Left lobe of liver (tissue), 2 donors: ENCODE measurements at places on chromosomes 1 and 21. TPM values are rescaled to one million over a fixed set of nuclear protein-coding genes. Genes with fewer than 3 reads are reported as not detected.

- peak; percentile 66 for DNase-seq
Measured at GRCh38 chr1:15046487-15047165, 106.9 kb upstream of the TMEM51 start.

GRCh38 chr1:153957744-153958110, 685 bp downstream of the CRTC2 start:
- DNase-seq: no peak

- no peak for DNase-seq
Measured at GRCh38 chr1:153793973-153794615, 18.9 kb downstream of the SLC27A3 start.

GRCh38 chr1:248776991-248777390, 21.4 kb upstream of the LYPD8 start:
- DNase-seq: no peak

- no peak for DNase-seq
Measured at GRCh38 chr1:83697961-83698360, 301.0 kb downstream of the TTLL7 start.

DNA sequence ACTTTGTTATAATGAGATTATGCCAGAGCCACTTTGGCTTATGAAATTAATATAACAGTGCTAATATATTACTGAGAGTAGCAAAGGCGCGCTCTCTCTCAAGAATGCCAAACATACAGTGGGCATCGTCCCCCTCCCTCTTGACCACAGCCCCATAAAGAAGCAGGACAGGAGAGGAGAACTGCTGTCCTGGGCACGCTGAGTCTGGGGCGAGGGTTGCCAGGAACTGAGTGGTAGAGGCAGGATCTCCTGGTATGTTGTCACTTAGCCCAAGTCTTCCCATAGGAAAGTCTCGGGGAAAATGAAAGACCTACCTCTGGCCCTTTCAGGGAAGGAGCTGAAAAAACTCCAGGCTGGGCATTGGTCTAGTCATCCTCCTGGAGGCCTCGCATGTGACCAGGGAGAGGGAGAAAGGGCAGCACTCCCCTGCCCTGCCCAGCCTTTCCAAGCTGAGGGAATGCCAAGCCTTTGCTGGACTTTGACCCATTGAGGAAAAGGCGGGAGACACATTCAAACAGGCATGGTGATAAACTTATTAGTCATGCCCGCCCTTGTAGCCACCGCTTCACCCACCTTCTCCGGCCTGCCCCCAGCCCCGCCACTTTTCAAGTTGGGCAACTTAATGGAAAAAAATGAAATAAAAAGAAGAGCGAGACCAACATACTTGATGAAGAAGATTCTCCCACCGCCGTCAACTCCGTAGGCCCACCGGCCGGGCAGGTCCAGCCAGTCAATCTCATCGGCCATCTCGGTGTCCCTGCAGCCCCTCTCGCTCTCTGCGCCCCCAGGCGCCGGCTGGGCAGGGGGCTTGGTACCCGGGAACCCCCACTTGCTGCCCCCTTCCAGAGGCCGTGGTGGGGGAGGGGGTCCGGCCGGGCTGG, 17.4 kb upstream of the PLEKHA6 start:
- DNase-seq: peak; percentile 92

DNA sequence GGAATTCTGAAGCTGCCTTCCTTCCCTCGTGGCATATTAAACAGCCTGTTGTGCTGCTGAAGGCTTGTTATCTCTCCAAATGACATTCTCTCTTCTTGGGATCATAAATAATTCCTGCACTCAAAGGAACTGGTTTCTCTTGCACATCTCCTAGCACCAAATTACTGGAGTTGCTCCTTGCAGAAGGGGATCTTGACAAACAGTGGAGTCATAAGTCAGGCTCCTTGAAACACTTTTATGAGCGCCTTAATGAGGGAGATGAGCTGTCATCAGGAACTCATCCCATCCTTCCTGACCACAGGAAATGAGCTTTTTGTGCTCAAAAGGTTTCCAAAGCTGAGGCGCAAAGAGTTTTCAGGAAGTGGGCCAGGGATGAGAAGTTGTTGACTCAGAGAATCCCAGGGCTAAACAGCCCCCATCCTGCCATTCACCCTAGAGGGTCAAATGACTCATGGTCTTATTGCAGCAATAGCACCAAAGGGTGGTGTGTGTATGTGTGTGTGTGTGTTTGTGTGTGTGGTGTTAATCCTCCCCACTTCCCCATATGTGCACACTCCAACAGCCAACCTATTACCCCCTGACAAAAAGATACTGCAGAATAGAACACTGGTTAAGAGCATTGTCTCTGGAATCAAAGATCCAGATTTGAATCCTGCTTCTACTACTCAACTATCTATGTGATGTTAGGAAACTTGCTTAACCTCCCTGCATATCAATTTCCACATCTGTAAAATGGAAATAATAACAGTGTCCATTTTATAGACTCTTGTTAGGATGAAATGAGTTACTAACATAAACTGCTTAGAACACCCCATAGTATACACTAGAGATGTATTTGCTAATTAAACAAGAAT, 2.8 kb upstream of the PHC2 start:
- no peak for DNase-seq

- no peak for DNase-seq
Measured at GRCh38 chr21:33712022-33712803, 69.9 kb downstream of the ITSN1 start.

DNA sequence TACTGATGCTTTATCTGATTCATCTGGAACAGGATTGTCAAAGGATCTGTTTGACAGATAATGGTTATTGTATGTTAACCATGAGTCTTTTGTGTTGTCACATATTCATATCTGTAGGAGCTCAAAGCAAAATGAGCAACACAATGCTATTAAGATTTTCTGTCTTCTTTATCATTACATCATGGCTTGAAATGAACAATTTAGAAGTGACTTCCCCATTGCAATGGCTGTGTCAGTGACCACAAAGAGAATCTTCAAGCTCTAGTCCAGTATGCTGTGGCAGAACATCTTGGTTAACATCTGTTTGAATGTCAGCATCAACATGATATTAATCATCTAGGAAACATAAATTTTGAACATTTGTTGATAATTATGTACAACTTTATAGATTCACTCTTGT, 1148.5 kb downstream of the PLA2G4A start:
- no peak for DNase-seq

DNA sequence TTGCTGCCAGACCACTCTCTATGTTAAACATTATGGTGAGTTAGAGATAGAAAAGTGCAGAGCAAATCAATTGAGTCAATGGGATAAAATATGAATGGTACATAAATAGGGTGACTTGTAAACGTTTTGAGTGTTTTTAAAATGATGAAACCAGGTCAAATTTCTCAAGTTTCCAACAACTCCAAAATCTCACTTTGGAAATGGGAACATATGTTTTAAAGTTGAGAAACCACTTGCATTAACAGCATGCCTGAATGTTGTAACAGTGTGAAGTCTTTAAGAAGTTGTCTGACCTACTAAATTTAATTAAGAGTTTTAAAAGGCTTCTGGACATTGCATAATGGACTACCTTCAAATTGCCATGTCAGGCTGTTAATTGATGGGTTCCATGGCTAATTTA, 33.6 kb upstream of the RAVER2 start:
- no peak for DNase-seq

DNA sequence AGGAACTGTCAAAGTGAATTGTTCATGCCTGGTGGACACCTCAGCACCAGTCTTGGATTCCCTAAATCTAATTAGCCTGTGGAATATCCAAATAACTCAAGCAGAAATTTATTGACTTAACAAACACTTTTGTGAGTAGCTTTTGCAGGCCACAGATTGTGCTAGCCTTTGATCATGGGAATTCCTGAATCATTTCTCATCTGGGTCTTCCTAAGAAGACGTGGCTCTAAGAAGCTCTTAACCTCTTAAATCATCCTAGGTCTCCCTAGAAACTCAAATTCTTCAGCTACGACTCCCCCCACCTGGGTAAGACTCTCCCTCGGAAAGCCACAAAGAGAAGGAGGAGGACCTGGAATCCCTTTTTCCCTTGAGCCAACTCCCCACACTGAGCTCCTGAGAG, 53.8 kb upstream of the PSEN2 start:
- no peak for DNase-seq

DNA sequence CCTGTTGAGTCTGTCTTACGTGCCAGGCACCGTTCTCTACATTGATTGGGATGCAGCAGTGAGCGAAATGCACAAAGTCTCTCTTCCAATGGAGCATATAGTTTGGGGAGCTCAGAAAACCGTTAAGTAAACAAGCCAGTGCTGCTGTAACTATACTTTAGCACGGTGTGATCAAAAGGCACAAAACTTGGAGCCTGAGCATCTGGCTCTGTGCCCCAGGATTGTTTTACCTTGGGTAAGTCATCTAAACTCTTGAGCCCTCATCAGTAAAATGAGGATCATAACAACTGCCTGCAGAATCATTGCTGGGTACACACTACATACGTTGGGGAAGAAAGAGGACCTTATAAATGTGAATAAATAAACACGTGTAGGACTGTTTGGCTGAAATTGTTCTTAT, 1.8 kb downstream of the HHIPL2 start:
- no peak for DNase-seq

DNA sequence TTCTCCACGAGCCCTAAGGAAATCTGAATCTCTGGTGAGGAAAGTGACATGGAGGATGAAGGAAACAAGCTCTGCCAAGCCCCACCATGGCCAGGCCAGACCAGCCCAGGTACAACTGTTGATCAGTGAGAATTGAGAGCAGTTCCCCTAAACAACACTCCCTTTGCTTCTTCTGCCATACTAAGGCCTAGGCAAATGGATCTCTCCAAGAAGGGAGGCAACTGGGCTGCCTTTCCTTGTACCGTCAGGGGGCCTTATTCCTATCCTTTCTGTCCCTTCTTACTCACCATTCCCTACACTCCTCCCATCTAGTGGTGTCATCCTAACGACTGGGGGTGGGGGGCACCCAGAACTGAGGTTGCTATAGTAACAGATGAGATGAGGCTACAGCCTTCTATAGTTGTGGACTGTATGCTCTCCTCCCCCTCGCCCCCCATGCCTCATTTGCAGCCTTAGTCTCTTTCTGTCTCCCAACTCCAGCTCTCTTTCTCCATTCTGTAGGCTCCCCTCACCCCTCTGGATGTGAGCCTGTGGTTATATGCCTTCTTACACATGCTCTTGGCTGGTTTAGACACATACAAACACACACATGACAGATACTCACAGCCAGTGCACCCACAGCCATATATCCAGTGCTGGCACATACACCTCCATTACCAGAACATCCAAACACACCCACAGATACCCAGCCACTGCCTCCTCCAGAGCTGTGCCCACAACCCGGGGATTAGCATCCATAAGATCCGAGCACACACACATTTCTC, 3.6 kb downstream of the PEA15 start:
- no peak for DNase-seq

GRCh38 chr1:45804669-45804969, 1.2 kb downstream of the MAST2 start:
- DNase-seq: no peak

Gene CRNN
- not detected for total RNA-seq

Gene LIN28A
- total RNA-seq: 1.1 TPM

Gene OR2T35
- not detected for total RNA-seq

Gene LAD1
- total RNA-seq: 27.8 TPM

Gene ALG14
- total RNA-seq: 5.4 TPM

Gene S100A3
- not detected for total RNA-seq

Gene GBP6
- not detected for total RNA-seq
